Suprapubic skin (tissue), 4 donors: ENCODE measurements at places on chromosomes 5 and 9. TPM values are rescaled to one million over a fixed set of nuclear protein-coding genes. Genes with fewer than 3 reads are reported as not detected.

The ACO1 gene
- total RNA-seq, result 18.2 TPM

- DNase-seq, result no peak
Observed at GRCh38 chr9:115250621-115251032, 132.7 kb upstream of the TNC start.

GRCh38 chr9:27591093-27591492 lies 17.8 kb upstream of the C9orf72 start:
- no peak for DNase-seq

The SMIM3 gene
- total RNA-seq, result 18.7 TPM

GRCh38 chr5:176581361-176581760 lies 28.6 kb downstream of the GPRIN1 start:
- no peak for DNase-seq

- no peak for DNase-seq
Observed at GRCh38 chr9:122058709-122059108, 34.4 kb downstream of the TTLL11 start.

DNA sequence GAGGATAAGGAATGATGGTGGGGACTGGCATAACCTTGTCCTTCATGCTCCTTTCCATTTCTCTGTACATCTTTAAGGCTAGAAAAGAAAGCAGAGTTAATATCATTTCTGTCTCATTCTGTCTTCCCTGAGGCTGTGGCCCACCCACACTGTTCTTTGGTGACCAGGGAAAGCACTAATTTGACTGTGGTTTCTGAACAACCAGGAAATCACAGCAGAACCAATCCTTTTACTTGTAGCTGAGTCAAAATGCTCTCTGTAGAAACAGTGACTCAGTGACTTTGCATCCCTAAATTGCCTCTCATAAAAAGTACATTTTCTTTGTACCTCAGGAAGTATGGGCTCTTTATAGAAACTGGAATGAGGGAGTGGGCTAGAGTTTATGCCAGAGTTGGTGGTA lies 28.1 kb downstream of the IL33 start:
- no peak for DNase-seq

The BNC2 gene
- total RNA-seq, result 10.6 TPM

- DNase-seq, result no peak
Observed at GRCh38 chr5:176803068-176803942, 7.1 kb upstream of the UNC5A start.

GRCh38 chr9:131042666-131043065 lies 33.7 kb downstream of the LAMC3 start:
- no peak for DNase-seq

- DNase-seq, result peak; percentile 10
Observed at GRCh38 chr9:38380230-38380871, 12.2 kb upstream of the ALDH1B1 start.

The SNCAIP gene
- 3.0 TPM for total RNA-seq

The GARIN3 gene
- total RNA-seq, result not detected

DNA sequence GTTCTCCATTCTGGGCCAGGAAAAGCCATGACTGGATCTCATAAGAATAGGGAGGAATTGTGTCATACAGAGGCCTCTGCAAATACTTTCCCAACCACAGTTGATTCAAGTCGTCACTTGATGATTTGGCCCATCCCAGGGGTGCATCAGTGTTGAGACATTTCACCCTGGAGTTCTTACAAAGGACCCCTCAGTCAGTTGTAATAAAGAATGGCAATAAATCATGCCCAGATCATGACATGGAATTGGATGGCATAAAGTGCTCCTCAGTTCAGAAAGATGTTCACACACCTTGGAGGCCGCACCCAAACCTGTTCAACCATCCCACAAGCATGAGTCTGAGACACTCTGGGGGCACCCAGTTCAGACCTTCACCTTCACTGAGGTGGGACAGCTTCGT lies 168.1 kb downstream of the NR3C1 start:
- DNase-seq, result no peak

The TAL2 gene
- total RNA-seq, result not detected

GRCh38 chr9:80326105-80326504 lies 754.3 kb downstream of the TLE4 start:
- DNase-seq, result no peak

GRCh38 chr9:96050048-96050860 lies 174.8 kb downstream of the ERCC6L2 start:
- DNase-seq, result no peak

The NMUR2 gene
- total RNA-seq, result not detected

The DDX4 gene
- not detected for total RNA-seq

GRCh38 chr5:119378075-119378700 lies 22.4 kb downstream of the TNFAIP8 start:
- DNase-seq, result no peak

The LECT2 gene
- not detected for total RNA-seq

DNA sequence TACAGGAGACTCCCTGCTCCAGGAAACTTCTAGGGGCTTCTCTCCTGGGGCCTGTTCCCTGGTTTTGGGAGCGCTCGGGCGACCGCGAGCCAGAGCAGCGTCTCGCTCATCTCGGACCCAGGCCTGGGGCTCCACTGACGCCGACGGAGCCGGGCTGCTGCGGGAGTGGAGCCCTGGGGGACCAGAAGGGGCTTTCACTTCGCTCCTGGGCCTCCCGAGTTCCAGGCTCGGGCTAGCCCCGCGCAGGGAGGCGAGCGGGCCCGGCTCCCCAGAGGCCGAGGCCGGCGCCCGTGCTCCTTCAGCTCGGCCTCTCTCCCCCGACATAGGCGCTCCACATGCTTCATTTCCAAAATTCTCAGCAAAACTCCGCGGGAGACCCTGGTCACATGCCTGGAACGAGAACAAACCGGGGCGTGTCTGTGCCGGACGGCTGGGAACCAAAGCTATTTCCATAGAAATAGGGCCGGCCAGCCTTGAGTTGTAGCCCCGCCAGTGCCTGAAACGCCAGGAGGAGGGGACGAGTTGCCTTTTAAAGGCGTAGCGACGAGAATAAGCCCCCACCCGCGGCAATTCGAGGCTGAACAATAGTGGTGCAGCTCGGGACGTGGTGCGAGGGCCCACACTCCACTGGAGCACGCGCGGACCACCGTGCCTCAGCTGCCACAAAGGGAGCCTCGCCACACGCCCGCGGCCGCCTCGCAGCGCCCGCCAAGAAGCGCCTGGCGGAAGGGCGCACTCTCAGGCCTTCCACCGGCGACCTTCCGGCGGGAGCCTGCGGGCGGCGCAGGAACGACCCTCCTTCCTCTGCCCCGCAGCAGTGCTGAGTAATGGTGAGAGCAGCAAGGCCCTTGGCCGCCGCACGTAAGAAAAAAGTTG lies 1.1 kb upstream of the G3BP1 start:
- DNase-seq, result peak; percentile 91

DNA sequence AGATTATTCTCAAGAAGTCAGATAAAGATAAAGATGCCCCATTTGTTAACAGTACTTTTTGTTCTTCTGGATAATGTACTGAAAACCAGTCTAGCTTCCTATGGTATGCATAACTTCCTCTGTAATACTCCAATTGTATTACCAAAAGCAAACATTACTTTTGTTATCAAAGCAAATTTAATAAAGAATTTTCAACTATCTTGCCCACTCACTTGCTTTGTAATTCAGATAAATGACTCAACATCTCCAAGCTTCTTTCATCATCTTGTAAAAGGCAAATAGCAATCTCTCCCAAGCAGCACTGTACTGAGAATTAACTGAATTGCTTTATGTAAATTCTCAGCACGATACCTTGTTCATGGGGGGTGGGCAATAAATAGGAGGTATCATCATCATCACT lies 98.3 kb downstream of the NFIB start:
- no peak for DNase-seq

The LHX3 gene
- total RNA-seq, result 0.26 TPM
